ENCODE measurements at places on chromosomes 4 and X.
A peak's percentile ranks its signal among the peaks of the same experiment; 100 is the strongest.

DNA sequence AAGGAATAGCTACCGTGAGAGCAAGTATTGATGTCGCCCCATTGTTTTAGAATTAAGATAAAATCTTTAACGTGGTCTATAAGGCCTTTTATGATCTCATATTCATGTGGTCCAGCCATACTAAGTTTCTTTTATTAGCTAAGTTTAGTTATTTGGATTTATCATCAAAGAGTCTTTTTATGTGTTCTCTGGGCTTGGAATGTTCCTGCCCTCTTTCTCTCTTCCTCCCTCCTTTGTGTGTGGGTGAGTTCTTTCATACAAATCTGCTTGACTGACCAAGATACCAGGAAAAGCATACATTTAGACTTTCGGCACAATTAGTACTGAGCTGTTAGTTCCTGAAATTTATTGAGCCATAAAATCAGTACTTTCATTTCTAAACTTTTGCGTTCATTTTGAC is 11.3 kb downstream of the TDO2 start:
- no peak for DNase-seq

DNA sequence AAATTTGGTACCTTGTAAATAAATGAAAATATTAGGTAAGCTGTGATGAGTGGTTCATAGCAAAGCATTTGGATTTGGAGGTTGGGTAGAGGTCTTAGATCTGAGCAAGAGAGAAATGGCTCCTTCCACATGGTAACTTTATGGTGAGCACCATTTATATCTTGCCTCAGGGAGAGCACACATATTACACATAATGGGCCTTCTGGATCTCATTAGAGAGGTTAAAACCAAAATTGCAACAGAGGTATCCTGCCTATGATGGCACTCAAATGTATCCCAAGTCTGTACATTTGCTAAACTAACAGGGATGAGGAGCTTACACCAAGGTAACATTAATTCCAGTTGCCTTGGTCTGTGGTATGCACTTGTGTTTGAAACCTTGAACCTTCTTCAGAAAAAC is 87.1 kb upstream of the PUDP start:
- DNase-seq, result no peak

DNA sequence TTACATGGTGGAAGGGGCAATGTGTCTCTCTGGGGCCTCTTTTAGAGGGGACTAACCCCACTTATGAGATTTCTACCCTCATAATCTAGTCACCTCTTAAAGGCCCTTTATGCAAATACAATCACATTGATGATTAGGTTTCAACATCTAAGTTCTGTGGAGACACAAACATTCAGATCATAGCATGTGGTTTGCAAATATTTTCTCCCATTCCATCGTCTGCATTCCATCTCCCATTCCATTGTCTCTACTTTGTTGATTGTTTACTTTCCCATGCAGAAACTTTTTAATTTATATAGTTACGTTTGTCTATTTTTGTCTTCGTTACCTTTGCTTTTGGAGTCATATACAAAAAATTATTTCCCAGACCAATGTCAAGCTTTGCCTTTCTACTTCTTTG is 927.5 kb upstream of the INTU start:
- no peak for DNase-seq

DNA sequence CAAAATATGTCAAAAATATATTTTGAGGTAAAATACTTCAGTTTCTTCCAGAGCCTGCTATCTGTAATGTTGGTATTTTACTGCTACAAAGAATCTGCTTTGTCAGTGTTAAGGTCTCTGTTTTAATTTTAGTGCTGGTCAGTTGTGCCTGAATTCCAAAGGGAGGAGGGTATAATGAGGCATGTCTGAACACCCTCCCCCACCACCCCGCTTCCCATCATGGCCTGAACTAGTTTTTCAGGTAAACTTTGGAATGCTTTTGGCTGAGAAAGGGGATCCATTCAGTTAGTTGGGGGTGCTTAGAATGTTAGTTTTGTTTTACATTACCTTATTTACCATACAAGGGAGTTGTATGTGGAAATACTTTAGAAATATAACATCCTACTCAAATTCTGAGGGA is 158.5 kb downstream of the MID1IP1 start:
- no peak for DNase-seq

DNA sequence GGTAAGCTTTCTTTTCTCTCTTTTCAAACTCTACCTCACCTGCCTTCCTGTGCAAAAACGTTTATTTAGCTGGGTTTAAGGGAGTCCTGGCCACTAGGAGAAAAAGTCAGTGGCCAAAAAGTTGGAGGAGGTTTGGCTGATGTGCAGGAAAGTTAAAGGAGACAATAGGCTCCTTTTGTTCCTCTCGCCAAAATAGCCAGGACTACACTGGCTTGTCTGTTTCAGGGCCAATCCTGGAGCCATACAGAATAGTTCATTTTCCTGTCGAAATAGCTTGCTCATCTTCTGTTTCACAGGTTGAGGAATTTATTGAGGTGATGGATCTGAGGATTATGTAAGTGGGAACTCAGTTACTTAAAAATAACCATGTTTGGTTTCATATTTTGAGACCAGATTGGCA is 423 bp downstream of the HEPH start:
- no peak for DNase-seq

- peak; percentile 23 for DNase-seq
Measured at GRCh38 chrX:72121383-72121782, 10.3 kb downstream of the RTL5 start.

GRCh38 chr4:2094545-2094944 is 35.4 kb downstream of the NAT8L start:
- DNase-seq, result no peak

GRCh38 chr4:3243136-3243780 is 5.7 kb upstream of the MSANTD1 start:
- DNase-seq, result no peak

- DNase-seq, result no peak
Measured at GRCh38 chr4:8081621-8082516, 76.7 kb downstream of the ABLIM2 start.

GRCh38 chr4:118843237-118843636 is 7.3 kb upstream of the SEC24D start:
- no peak for DNase-seq

- DNase-seq, result no peak
Measured at GRCh38 chr4:154492288-154492687, 689 bp upstream of the DCHS2 start.

DNA sequence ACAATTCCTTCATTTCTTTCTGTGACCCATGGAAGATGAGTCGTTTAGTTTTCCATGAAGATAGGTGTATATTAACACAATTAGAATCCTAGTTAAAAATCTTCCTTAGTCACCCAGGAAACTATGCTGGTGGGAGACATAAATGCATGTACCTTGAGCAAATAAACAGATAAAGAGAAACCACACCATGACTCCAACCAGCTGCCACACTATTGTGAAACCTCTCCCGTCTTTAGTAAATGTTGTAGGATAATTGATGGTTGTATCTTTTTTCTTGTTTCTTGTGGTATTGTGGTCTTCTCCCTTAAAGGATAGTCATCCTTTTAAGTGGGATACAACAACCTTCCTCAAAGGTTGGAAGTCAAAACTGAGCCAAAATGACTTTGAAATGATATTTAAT is 103.8 kb upstream of the LEF1 start:
- peak; percentile 48 for DNase-seq

DNA sequence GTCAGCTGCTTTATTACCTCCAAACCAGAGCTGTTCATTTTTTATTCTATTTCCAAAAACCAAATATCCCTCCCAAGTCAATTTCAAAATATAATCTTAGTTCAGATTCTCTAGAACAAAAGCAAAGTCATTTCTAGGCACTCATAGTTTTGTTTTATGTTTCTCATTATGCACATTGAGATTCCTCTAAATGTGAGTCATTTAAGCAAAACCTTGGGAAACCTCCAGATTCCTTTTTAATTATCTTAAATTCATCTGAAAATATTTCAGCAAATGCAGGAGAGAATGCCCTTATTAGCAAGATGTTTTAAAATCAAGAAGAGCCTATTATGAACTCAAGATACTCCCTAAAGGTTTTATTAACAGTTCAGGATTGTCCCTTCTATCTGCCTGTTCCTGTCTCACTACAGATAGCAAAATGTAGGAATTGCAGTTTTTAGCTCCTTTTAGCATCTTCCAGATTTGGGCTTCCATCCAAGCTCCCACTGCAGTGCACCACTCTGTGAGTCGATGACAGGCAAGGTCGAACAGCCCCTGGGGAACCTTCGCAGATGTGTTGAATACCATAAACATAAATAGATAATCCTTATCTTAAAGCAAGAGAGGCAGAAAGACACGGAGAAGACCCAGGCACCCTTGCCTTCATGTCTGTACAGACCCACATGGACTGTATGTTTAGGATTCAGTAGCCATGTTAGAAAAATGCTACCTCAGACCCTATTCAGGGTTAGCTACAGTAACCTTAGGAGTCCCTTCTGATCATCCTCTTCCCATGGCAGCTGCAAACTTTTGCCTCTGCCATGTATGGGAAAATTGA is 11.3 kb upstream of the SLC9A7 start:
- no peak for DNase-seq

All from AG04450 (cell line).